ENCODE measurements at places on chromosomes 4 and X. TPM values are rescaled to one million over a fixed set of nuclear protein-coding genes. Genes with fewer than 3 reads are reported as not detected.

DNA sequence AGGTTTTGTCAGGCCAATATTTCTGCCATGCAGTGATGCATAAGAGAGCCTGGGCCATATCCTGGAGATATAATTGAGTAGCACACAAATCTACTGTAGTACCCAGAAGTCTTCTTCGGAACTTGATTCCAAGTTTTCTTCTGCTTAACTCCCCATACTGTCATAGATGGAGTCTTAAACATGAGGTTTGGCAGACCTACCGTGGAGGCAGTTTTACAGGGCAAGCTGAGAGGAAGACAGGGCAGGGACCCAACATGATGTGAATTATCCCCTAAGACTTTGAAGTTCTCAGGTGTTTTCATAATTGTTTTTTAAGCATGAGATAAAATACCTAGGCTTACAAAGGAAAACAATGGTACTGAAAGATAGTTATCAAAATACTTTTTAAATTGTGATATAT lies 18.2 kb downstream of the NHSL2 start:
- DNase-seq, result no peak

Gene ZGRF1
- 3.4 TPM for total RNA-seq

DNA sequence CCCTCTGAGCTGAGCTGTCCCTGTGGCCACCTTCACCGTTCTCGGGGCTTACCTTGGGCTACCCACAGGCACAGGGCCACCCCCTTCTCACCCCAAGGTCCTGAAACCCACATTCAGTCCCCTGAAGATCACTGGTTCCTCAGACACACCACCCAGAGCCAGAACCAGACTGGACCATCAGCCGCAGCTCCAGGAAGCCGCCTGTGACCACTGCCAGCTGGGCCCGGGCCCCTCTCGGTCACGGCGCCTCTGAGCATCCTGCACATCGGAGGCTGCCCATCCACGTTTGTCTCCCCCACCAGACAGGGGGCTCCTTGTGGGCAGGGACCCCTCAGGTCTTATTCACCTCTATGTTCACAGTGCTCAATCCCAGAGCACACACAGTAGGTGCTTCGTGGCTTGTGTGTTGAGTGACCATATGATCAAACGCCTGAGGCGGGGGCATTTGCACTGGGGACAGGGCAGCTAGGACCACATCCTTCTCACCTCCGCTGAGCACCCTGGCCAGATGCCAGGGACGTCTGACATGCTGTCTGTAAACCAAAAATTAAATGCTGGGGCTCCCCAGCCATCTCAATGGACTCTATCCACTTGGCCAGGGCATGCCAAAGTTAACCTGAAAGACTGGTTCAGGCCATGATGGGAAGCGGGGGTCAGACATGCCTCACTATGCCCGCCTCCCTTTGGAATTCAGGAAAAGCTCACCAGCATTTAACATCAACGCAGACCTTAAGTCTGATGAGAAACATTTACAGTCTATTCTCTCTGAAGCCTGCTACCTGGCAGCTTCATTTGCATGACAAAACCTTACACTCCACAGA lies 109.4 kb upstream of the AFAP1 start:
- DNase-seq, result no peak

Gene NR3C2
- total RNA-seq, result 25.9 TPM

DNA sequence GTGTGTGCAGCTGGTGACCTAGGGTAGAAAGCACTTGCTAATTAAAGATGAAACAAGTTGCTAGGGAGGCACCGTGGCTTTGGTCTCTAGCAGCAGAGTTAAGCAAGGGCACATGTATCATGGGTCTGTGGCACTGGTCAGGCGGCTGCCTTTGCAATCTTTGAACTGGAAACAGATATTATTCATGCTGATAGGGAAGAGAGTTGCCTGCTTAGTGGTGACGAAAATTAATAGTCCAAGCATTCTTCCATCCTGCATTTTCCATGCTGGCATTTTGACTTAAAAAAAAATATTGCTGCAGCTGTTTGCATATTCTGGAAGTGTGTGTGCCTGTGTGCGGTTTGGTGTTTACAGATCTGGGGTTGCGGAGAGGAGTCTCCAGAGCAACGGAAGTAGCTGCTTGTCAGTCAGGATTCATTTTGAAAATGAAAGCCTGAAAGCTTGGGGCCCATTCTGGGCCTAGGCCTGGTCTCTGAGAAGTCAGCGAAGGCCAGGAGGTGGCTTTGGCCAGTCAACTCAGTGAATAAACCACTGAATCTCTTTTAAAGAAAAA lies 2.3 kb upstream of the SOWAHD start:
- DNase-seq, result no peak

Gene TCEAL7
- 2.6 TPM for total RNA-seq

GRCh38 chrX:134653835-134654234 lies 4.4 kb downstream of the PLAC1 start:
- no peak for DNase-seq

Gene CSAG2
- total RNA-seq, result not detected

DNA sequence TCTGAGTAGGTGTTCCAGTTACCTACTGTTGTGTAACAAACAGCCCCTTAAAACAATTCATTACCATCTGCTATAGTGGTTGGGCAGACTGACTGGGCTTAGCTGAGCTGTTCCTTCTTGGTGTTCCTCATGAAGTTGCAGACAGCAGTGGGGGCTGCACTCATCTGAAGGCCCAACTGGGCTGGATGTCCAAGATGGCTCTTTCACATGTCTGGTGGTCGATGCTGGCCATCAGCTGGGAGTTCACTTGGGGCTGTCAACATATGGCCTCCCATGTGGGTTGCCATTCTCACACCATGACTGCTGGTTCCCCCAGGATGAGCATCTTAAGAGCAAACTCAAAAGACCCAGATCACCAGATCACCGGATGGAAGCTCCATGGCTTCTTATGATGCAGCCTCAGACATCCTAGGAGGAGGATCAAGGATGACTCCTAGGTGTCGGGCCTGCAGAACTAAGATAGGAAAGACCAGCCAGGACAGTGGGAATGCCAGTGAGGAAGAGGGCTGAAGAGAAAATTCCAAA lies 34.3 kb upstream of the PPP2R2C start:
- DNase-seq, result no peak

Gene REELD1
- 0.29 TPM for total RNA-seq

DNA sequence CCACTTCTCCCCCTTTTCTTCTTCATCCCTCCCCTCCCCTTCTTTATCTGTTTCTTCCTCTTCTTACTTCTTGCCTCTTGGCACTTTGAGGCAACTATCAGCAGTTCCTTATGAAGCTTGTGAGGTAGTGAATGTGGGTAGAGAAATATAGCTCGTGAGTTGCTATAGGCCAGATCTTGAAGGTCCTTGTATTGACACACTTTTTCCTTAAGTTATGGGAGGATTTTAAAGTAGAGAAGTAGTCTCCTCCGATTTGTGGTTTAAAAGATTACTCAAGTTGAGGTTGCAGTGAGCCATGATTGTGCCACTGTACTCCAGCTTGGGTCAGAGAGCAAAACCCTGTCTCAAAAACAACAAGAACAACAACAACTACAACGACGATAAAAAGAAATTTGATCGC lies 3.4 kb upstream of the RRAGB start:
- DNase-seq, result no peak

DNA sequence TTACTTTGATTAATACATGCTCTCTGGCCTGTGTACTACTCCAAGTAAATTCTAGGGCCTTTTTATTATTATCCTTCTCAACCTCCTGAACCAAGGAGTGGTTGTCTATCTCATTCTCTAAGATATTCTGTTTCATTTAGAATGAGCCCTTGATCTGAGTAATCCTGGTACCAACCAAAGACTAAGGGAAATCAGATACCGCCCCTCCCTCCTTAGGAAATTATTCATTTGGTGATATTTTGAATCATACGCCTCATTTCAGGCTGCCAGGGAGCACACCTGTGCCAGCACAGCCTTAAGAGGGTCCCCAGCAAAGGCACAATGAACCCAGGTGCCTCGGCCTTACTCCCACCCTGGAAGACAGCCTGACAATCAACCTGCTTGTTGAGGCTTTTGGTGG lies 73.2 kb upstream of the STARD8 start:
- DNase-seq, result no peak

- DNase-seq, result no peak
Observed at GRCh38 chrX:41180194-41180908, 95.1 kb downstream of the USP9X start.

DNA sequence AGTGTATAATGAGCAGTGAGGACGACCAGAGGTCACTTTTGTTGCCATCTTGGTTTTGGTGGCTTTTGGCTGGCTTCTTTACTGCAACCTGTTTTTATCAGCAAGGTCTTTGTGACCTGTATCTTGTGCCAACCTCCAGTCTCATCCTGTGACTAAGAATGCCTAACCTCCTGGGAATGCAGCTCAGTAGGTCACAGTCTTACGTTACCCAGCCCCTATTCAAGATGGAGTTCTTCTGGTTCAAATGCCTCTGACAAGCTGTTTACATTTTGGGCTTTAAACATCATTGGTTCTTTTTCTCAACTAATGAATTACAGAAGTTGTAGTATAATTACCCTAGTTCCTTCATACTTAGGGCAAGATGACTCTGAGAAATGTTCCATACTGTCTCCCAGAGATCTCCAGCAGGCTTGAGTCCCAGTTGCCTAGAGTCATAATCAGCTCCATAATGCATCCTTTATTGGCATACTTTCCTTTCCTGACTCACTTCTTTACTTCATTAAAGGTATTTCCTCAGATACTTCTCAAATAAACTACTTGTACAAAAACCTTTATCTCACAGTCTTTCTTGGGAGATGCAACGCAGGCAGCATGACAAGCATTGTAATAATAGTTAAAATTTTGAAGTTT lies 136.5 kb downstream of the KDM6A start:
- no peak for DNase-seq

DNA sequence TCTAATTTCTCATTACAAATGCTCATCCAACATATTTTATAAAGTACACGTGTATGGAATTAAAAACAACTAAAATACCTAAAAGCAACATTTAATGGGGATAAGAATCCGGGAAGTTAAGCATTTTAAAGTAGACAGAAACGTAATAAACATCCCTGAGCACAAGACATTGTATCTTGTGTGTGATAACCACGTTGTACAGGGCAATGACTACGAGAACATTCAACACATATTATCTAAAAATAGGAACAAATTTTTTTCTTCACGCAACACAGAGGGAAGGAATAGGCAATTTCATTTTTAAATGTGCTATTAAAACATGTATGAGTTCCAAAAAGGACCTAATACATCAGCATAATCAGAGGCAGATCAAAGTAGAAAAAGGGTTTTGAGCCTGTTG lies 49.5 kb downstream of the AMMECR1 start:
- DNase-seq, result no peak

Gene MAMLD1
- 5.0 TPM for total RNA-seq

- DNase-seq, result no peak
Observed at GRCh38 chrX:53622431-53622830, 64.1 kb downstream of the HUWE1 start.

GRCh38 chr4:114334884-114335330 lies 263.7 kb upstream of the UGT8 start:
- DNase-seq, result no peak

DNA sequence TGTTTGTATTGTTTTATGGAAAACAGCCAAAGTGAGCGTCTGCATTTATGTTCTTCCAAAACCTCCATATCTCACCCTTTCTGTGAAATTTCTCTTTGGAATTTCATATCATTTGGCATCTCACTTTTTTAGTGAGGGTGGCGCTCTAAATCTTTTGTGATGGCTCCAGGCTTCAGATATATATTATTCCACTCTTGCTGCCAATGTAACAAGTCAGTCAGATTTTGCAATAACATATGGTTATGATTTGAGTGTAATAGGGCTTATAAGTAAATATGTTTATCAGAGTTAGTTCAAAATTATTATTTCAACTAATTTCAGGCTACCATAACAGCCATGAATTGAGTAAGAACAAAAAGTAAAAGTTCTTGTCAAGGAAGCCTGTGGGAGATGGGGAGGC lies 314.7 kb downstream of the PDGFC start:
- no peak for DNase-seq

DNA sequence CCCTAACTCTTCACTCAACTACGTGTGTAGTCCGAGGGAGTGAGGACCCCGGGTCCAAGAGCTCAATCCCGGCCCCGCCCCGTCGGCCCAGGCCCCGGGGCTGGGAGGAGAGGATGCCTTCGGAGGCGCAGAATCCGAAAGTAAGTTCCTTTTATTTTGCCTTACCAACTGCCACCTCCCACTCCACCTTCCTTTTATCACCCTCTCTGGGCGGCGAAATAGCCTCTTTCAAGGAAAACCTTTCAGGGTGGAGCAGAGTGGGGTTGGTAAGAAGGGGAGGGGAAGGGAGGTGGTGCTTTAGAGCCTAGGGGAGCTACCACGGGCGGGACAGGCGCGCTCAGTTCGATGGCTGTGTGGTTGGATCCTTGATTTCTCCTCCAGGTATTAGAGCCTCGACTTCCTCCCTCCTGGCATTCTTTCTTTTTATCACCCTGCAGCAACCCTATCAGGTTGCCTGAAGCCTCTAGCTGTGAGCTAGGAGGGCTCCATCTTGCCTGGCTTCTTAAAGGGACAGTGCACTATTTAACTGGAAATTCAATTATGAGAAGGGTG lies 191.2 kb downstream of the RRAGB start:
- DNase-seq, result peak; percentile 30

DNA sequence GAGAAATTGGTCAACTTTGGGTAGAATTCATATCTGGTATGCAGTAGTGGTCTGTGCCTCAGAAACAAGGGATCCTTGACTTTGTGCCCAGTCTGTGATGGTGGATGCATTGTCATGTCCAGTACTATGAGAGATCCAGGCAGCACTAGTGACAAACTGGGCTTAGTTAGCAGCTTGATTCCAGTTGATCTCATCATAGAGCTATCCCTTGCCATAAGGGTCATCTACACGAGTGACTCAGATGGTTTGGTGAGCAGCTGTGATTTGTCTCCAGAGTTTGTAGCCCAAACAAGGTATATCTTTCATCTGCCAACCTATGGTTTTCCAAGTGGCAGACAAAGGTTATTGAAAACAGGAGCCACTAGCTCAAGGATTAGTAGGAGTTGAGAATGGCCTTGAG lies 298.8 kb downstream of the GBA3 start:
- no peak for DNase-seq

Gene RPA4
- total RNA-seq, result 1.3 TPM

Gene SH3BP2
- 99.0 TPM for total RNA-seq

Gene CXCL3
- total RNA-seq, result 9.7 TPM

Gene CLCN4
- total RNA-seq, result 9.8 TPM

- no peak for DNase-seq
Observed at GRCh38 chr4:78332976-78333375, 218.6 kb upstream of the ANXA3 start.

- DNase-seq, result no peak
Observed at GRCh38 chr4:39118034-39118658, 56.1 kb downstream of the KLHL5 start.

Gene SNCA
- 12.1 TPM for total RNA-seq

Gene CHRDL1
- 95.8 TPM for total RNA-seq

DNA sequence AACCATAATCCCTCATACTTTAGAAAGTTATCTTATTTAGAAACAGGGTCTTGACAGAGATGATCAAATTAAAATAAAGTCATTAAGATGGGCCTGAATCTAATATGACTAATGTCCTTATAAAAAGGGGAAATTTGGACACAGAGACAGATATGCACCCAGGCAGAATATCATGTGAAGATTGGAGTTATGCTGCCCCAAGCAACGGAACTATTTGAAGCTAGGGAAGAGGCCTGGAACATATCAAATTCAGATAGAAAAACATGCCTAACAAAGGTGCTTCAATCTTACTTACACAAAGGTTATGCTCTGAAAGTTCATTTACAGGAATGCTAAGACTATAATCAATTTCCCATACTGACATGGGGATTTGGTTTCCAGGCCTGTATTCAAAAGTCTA lies 112.7 kb upstream of the NAP1L5 start:
- no peak for DNase-seq

Gene NSG1
- total RNA-seq, result 1.5 TPM

Gene MUC7
- not detected for total RNA-seq

GRCh38 chrX:2902841-2903240 lies 26.3 kb downstream of the ARSD start:
- no peak for DNase-seq

GRCh38 chr4:126753592-126753991 lies 879.2 kb upstream of the INTU start:
- no peak for DNase-seq

Gene RIPPLY1
- not detected for total RNA-seq
